Calu3 (cell line): ENCODE measurements at places on chromosomes 13 and 19. TPM values are rescaled to one million over a fixed set of nuclear protein-coding genes. Genes with fewer than 3 reads are reported as not detected.

DNA sequence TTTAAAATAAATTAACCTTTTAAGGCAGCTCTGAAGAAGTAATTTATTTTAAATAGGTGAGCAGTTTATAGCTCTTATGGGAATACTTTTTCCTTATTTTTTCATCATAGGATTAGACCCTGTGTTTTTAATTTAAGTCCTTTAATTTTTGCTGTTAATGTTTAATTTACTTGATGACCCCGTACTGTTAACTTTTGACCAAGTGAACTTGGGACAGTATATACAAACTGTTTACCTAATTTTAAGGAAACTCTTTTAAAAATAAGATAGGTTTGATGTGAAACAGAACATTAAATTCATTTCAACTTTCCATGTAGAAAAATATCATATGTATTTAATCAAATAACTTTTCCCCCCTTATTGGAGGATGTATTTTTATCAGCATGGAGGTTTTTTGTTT lies 74.4 kb downstream of the KCNRG start:
- no peak for DNase-seq

DNA sequence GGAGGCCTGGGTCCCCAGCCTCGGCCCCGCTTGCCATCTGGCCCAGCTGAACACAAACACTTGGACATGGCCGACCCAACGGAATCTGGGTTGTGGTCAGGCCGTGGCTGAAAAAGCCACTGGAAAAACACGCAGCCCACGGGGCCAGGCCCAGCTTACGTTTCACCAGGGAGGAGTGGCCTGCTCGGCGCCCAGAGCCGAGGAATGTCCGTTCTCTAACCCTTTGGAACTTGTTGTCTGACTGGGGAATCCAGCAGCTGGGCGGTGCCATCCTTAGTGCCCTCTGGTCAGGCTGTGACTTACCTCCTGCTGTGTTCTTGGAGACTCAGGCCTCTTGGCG lies 13.8 kb downstream of the CILP2 start:
- no peak for DNase-seq

PAN3 gene
- 24.8 and 25.3 TPM in 2 replicates for total RNA-seq

DNA sequence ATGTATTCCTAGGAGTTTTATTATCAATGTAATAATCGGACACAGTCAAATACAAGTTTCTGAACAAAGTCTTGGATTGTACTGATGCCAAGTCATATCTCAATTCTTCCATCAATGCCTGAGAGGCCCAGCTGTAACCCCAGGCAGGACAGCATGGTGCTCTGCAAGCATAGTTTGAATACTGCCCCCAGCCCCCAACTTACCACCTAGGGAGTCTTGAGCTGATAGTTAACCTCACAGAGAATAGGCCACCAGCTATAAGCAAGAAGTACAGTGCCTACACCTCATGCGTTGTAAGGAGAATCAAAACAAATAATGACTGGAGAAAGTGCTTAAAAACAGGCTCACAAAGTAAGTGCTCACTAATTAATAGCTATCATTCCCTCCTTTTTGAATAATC lies 2.7 kb downstream of the PROSER1 start:
- DNase-seq, result no peak

- DNase-seq, result no peak
Observed at GRCh38 chr19:1540365-1540925, 16.6 kb downstream of the PLK5 start.

LGALS4 gene
- total RNA-seq, result 321 and 537 TPM in 2 replicates
